ENCODE measurements at places on chromosomes 12 and 14. TPM values are rescaled to one million over a fixed set of nuclear protein-coding genes. Genes with fewer than 3 reads are reported as not detected.

DNA sequence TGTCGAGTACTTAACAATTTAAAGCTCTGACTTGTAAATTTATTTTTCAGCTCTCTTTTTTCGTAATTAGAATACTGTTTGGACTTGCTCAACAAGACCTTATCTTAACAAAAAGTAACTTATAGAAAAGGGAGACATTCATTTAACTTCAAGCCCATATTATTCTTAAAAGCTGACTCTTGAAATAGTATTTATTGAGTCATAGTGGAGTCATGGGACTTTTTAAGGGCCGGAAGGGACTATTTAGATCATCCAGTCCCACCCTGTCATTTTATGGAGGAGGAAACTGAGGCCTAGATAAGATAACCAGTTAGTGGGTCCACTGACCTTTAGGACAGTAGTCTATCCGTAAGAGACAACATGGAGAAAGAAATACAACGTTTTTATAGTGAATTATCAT is 1.5 kb downstream of the RAP1B start:
- no peak for DNase-seq

- DNase-seq: no peak
These were observed 104.9 kb upstream of the FKBP4 start for GRCh38 chr12:2689879-2690278.

GRCh38 chr14:50804181-50804721 is 26.7 kb downstream of the NIN start:
- DNase-seq: no peak

DNA sequence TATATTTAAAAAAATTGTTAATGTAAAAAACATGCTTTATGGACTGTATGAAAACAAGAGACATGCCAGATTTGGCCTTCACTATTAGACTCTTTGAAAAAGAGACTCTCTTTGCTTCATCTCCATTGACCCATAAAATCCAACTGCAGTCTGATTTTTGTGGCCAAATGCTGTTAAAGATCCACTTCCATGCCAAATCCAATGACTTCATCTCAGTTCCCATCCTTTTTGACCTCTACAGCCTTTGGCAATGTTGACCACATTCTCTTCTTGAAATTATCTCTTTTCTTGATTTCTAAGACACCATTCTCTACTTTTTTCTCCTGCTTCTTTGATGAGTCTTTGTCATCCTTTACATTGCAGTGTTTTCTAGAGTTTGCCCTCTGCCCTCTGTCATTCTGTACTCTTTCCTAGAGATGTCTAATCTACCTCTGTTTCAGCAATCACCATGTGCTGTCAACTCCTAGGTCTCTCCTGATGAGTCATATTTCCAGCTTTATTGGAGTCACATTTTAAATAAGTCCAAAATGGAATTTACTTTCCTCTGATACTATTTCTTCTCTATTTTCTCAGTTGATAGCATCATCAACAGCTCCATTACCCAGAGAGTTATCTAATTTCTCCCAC is 2.4 kb downstream of the TMPRSS12 start:
- DNase-seq: no peak

DNA sequence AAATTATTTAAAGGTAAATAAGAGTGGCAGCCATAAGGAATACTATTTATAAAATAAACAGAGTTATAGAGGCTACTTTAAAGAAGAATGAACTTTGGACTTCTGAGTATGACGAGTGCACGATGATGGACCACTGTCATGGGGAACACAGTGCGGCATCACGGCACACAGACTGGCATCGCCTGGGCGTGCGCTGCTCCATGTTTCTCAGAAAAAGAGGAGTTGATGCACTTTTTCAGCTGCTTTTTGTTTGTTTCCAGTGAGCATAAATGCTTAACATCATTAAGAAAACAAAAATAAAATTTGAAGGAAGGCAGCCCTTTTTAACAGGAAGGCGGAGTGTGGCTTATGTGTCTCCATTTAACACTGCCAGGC is 23.3 kb upstream of the EAPP start:
- DNase-seq: no peak

DNA sequence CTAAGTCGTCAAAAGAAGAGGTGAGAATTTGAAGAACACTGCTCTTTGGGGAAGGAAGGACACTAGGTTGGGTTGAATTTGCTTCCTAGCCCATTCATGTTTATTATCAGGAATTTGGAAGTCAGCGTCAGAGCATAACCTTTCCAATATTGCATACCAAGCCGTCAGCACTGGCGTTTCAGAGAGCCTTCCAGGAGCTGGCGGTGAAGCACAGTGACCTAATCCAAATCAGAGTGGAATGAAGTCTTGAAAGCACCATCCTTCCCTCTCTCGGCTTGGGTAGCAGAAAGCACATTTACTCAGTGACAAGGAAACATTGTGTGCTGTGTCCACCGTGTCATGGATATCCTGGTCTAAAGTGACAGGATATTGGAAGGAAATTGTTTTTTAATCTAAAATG is 240.3 kb upstream of the PELI2 start:
- no peak for DNase-seq

- DNase-seq: no peak
These were observed 51.4 kb upstream of the CCT2 start for GRCh38 chr12:69533844-69534243.

DNA sequence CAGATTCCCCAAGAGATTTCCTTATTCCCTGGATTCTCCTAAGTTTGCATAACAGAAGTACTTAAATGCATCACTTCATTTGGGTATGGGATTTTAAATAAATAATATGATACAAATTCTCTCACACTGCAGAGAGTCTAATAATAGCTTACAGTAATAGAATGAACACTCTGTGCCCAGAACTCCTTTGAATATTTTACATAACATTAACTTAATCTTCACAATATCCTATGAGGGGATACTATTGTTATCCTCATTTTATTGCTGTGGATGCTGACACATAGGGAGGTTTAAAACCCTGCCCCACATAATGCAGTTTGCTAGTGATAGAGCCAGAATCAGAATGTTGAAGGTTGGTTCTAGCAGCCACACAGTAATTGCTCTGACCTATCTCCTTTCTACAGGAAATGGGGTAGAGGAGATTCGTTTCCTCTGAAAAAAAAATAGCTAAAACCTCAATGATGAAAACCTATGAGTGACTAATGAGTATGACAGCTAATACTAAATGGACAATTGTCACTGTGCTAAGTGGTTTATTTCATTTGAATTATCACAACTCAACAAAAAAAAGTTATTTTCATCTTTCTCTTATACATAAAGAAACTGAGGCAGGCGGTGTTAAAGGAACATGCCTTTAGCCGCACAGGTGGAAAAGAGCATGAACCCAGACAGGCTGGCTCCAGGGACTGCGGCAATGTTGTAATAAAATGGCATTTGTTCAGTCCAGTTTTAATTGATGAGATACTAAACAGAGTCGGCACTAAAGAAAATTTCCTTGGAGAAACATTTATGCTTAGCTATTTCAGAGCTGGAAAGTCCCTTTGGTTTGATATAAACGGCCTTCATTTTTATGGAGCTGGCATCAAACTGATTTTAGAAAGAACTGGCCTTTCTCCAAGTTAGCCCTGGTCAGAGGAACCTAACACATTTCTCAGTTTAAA is 880.9 kb downstream of the NRXN3 start:
- DNase-seq: peak; percentile 7

DNA sequence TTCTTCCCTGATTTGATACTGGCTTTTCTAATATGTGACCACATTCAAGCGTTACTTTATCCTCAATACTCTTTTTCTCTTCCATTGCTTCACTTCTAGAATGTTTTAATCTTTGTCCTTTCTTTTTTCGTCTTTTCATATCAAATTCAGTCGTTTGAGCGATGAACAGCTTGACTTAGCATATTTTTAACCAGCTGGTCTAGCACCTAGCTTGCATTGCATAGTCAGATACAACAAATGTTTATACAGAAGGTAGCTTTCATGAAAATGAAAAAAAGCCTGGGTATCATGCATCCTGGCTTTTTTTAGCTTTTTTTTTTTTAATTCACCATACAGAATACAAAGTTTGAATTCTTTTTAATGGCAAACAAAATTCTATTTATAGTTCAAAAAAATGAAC is 1.2 kb downstream of the SOX5 start:
- no peak for DNase-seq

DNA sequence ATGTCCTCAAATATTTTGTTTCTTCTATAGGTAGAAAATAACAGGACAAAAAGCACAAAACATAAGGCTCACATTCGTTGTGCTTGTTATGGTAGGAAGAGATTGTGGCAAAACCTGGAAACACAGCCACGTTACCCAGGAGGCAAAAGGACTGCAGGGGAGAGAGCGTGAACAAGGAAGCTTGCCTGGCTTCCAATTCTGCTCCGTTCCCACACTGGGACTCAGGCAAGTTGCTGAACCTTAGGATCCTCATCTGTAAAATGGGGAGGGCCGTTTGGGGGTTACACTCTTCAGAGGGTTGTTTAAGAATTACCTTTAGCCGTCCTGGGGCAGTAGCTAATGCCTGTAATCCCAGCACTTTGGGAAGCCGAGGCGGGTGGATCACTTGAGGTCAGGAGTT is 205.3 kb downstream of the SSPN start:
- DNase-seq: no peak

GRCh38 chr14:51576879-51577278 is 74.8 kb upstream of the FRMD6 start:
- DNase-seq: no peak

DNA sequence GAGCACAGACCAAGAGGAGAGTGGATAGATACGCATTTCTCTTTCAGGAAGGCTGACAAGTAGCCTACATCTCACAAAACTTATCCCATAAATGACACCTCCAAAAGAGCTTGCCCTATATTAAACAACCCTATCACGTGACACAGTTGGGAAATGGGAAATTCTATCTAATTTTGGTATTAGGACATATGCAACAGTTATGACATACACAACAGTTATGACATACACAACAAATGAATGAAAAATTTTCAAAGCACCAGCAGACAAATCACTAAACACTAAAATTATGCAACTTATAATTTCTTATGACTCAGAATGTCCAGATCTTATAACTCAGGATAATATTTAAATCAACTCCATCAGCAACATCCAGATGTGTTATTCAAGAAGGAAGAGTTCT is 54.1 kb downstream of the DUSP16 start:
- DNase-seq: no peak

SOX5 gene
- 3.7 TPM for total RNA-seq

ASCL1 gene
- total RNA-seq: 0.50 TPM

CLEC1B gene
- total RNA-seq: not detected

TPH2 gene
- total RNA-seq: not detected

RILPL2 gene
- total RNA-seq: 8.6 TPM

NPFF gene
- total RNA-seq: not detected

CCDC60 gene
- total RNA-seq: 4.9 TPM

PRB4 gene
- total RNA-seq: not detected

Measured in prostate gland (tissue), 2 donors.